ENCODE measurements at places on chromosomes 1 and 21.

DNA sequence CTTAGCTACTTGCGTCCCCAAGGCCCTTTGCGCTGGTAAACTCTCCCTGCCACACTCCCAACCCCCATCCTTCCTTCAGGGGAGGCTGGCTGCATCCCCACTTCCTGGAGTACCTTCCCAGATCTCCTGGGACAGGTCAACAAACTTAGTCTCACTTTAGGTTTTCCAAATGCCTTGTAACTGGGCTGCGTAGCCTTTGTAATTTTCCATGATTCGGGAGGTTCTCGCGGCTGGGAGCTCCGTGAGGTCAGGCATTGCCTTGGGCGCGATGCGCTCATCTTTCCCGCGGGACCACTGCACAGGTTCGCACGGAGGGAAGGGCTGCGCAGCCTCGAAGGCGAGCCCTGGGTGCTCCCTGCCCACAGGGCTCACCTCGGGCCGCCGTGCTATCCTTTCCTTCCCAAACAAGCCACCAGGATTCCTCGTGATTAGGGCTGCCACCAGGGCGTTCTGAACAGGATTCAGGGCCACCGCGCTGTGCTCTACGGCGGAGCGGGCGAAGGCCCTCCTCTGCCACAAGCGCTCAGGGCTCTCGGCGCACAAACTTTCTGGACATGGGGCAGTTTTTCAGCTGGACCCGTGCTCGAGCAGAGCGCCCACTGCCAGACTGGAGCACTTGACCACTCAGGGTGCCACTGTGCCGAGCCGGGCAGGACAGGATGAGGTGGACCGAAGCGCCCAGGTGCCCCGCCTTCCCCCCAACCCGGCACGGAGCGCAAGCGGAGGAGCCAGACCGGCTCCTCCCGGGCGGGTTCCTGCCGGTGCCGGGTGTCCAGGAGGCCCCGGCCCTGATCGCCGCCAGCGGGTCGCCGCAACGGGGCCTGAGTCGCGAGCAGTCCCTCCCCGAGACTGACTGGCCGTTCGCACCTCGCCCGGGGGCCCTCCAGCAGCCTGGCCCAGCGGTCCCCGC is 1.1 kb downstream of the TMPRSS2 start:
- no peak for ATAC-seq

- ATAC-seq: no peak
Observed at GRCh38 chr1:84286071-84286470, 15.4 kb upstream of the SAMD13 start.

DNA sequence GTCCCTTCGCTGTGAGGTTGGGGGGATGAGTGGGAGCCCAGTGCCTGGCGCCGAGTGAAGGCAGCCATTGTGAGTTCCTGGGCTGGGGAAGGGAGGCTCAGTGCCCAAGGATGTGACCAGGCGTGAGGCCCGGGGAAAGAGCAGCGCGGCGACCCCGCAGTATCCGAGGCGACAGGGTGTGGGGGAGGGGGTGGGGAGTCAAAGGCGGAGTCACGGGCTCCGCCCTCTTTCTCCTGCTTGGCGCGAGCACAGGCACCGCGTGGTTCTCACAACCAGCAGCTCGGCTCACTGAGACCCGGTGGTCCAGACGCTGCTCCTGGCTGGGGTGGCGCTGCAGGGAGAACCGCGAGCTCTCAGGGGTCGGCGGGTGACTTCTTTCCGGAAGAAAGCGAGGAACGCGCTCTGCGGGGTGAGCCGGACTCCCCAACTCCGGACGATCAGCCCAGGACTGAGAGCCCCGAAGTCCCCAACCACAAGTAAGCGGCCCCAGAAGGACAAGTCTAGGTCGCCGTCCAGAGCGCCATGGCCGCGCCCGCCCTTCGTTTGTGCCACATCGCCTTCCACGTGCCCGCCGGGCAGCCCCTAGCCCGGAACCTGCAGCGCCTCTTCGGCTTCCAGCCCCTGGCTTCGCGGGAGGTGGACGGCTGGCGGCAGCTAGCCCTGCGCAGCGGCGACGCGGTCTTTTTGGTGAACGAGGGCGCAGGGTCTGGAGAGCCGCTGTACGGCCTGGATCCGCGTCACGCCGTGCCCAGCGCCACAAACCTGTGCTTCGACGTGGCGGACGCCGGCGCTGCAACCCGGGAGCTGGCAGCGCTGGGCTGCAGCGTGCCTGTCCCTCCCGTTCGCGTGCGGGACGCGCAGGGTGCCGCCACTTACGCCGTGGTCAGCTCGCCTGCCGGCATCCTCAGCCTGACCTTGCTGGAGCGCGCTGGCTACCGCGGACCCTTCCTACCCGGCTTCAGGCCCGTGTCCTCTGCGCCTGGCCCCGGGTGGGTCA is at the start of gene HPDL:
Gene HPDL, plus strand, starts transcription at position 269 of the 997 bp plus-strand sequence. Its CDS starts 254 bp downstream, at position 523.
- ATAC-seq: peak; percentile 72

DNA sequence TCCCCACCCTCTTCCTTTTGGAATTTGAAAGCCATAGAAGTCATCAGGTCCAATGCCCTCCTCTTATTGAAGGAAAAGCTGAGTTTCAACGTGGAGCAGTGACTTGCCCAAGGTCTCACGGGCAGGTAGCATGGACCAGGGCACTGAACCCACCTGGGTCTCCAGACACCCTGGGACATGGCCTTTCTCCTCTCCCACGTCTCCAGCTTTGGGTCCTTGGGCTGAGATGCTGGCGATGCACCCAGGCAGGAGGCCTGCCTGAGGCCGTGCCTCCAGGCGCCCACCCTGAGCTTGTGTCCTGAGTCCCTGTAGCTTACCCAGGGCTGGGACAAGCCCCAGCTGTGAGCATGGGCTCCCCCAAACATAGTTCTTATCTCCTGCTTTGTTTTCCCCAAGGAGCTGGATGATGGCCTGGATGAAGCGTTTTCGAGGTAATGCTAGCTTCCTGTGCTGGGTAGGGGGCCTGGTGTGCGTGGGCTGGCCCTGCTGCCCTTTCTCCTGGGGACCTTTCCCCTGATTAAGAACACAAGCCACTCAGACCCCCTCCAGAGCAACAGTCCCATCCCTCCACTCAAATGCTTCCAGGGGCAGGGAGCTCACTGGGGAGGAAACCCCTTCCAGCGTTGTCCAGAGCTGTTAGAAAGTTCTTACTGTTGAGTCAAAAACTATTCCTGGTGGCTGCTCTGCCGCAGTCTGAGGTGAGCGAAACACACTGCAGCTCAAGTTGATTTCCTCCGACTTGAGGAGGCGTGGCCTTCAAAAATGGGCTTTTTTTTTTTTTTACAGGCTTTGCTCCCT is 21.6 kb downstream of the LDLRAP1 start:
- ATAC-seq: no peak

DNA sequence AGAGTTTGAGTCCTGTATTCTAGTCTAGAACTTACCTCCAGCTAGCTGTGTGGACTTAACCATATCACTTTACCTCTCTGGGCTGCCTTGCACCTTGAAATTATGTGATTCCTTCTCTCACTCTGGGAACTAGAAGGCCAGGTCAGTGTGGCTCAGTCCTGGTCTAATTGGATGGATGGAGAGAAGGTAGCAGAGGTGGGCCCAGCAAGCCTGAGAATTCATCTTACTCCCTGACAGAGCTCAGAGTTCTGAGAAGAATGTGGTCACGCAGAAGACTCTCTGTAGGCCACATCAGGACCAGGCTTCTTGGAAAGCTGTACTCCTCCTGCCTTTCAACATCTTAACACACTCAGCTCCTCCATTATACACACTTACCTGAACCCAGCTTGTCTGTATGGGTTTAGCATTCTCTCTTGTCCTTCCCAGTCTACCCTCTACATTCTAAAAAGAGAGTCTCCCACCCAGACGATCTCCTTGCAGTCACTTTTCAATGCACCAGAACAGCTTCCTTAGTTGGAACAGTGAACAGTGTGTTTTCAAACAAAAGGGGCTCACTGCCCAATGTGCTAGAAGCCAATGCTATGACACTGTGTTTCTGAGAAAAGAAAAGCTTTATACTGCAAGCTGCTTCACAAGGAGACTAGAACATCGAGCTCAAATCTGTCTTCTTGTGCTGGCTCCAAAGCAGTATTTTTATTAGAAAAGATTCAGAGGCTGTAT is 60.5 kb downstream of the CAPN9 start:
- no peak for ATAC-seq

DNA sequence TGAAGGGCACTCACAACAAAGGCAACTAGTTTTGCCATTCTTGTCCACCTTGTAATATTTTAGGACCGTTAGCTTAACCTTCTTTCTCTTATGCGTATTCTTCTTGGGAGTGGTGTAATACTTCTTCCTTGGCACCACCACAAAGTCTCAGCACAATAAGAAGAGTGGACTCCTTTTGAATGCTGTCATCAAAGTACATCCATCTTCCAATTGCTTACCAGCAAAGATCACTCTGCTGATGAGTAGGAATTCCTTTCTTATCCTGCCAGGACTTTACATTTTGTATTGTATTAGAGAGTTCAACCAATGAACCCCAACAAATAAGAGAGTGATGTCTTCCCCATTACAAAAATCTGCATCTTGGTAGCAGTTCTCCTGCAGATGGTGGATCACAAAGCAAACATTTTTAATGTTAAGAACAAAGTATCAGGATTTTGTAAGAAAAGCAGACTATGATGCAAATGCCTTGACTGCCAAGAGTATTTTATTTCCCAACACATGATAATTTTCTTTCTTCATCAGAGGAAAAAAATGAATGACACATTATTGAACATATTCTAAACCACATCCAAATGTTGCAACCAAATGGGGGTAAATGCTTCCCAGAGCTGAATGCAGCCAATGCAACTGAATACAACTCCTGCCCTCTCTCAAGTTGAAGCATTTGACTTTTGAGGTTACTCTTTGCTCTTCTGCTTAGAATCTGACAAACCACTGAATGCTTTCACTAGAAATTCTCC is 5.1 kb upstream of the ARNT start:
- no peak for ATAC-seq

GRCh38 chr1:197961449-197961848 is 44.3 kb downstream of the LHX9 start:
- ATAC-seq: no peak

DNA sequence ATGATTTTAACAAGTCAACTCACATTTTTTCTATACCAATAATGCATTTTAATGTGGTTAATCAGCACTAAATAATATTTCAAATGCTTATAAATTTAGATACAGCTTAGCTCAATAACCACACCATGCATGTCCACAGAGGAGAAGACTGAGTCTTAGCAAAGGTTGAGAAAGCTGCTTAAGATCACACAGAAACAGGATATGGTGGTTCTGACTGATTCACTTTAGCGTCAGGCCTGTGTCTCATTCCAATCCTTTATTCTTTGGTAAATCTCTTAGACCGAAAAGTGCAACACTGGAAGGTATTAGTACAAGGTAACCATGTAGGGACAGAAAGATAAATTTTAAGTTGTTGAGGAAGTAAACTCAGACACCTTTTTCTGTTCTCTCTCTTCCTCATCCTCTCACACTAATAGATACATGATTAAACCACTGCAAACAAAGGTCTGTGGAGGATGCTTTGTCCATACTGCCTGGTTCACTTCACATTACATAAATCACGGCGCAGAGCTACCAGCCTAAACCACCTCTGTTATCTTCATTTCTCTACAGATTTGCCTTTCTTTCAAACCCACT is 139.0 kb downstream of the DPYD start:
- ATAC-seq: no peak

Data from SK-N-SH treated with all-trans-retinoic acid at 6 μM for 48 hours (cell line).